ENCODE measurements at places on chromosomes 12 and 14. TPM values are rescaled to one million over a fixed set of nuclear protein-coding genes. Genes with fewer than 3 reads are reported as not detected.

Gene ADAM20
- not detected for total RNA-seq

Gene FITM1
- 0.10 TPM for total RNA-seq

Gene SLC39A2
- not detected for total RNA-seq

Gene NGB
- total RNA-seq: not detected

Gene CD163
- not detected for total RNA-seq

Gene EFS
- total RNA-seq: not detected

Gene CARMIL3
- 0.05 TPM for total RNA-seq

Gene TPPP2
- total RNA-seq: not detected

All from mammary microvascular endothelial cell (primary cell).